ENCODE measurements at places on chromosomes 7 and 10.

GRCh38 chr10:13743101-13743693 lies 156.4 kb downstream of the PRPF18 start:
- DNase-seq: no peak

DNA sequence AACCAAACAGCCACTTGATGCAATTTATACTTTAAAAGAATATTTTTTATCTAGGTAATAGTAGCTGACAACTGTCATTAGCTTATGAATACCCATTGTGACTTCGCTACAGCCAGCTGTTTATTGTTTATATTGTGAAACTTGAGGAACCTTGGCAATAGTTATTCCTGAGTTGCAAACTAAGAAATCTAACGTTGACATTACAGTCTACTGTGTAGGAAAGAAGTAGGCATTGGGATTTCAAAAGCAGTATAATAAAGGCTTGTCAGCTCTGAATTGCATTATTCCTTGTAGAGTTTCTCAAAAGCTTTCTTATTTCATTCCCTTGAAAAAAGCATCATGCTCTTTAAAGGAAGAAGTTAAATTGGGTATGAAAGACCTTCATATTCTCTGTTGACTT lies 42.7 kb upstream of the OIT3 start:
- DNase-seq: no peak

- DNase-seq: no peak
Observed at GRCh38 chr10:71970869-71971268, 6.7 kb downstream of the CHST3 start.

DNA sequence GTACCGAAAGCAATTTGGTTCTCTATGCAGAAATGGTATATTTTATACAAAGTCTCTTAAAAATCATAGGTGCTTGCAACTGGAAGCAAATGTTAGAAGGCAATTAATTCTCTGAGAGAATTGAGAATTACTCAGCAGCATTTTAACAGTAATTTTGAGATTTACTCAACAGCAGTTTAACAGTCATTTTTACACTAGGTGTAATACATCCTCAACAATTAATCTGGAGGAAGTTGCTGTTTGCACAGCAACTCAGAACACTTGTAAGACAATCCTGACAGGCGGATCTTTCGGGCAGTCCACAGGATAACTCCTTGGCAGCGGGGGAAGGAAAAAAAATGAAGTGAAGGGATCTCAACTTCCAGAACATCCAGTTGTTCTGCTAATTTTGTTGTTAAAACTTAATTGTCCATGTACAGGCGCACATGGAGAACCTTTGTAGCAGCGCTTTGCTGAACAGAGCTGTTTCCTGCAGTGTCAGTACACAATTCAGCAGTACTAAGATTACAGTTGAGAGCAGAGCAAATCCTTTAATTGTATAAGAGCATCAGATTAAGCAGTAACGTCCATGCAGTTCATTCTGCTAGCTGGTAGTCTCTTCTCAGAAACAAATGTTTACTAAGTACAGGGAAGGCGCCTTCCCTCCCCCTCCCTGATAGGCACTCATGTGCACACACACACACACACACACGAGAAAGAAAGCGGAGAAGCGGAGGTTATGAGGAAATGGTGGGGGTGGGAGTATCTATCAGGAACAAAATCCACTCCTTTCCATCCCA lies 43.8 kb downstream of the ENO4 start:
- peak; percentile 7 for DNase-seq

GRCh38 chr10:10873289-10873688 lies 144.4 kb upstream of the CELF2 start:
- no peak for DNase-seq

Data from NCI-H187 (cell line).